ENCODE measurements at places on chromosomes 2 and 18.
A peak's percentile ranks its signal among the peaks of the same experiment; 100 is the strongest.

DNA sequence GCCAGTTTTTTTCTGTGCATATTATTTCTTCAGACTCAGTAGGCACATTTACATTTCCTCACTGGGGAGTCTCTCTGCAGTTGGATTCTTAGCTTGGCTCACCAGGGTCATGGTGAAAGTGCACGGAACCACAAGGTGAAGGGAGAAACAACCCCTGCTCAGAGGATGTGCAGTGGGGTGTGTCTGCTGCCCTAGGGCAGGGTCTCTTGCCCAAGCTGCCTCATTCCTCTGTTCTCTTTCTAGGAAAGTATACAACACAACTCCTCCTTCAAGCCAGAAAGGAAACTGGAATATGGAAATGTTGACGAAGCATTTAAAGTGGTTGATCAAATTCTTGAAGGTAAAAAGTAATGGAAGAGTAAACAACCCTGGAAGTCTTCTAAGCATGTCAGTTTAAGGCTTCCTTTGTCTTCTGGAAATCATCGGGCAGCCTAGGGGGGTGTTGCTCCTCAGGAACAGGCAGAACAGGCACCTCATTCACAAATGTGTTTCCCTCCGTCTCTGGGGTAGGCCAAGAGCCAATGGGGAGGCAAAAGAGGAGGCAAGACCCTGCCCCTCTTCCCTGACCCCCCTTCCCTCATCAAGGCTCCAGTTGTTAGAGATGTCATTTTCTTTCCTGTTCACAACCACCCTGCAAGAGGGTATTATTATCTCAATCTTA lies 41.4 kb downstream of the AOX1 start:
- DNase-seq = no peak

DNA sequence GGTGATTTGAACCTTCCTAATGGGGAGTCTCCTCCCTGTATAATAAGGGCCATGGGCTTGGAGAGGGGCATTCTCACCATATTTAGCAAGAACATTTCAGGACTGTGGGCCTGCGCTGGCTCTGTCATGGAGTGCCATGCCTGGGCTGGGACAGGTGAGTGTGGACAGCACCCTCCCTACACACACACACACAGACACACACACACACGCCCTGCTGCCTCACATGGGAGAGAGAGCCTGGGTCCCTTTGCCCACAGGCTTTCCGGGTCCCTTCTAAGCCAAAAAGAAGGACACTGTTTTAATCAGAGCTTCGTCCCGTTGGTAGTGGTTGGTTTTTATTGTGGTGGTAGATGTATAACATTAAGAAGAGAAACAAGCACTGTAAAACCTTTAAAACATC lies 31.4 kb upstream of the TMEM87B start:
- no peak for DNase-seq

GRCh38 chr2:122856696-122857095 lies 1101.2 kb downstream of the TSN start:
- no peak for DNase-seq

DNA sequence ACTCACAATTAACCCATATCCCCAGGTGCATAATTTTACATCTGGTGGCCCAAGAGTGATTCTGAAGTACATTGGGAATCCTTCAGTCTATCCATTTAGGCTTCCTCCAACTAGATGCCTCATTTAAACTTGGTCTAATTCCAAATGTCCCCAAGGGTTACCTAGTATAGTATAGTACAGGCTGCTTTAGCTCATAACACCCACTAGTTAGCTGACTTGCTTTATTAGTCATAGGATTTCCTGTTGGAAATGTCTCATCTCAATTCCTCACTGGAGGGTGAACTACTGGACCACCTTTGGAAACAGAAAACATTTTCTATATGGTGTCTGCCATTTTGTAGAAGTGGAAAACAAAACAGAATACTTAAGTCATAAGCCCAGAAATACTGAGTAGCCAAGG lies 202.5 kb upstream of the SESTD1 start:
- peak; percentile 2 for DNase-seq

- DNase-seq = no peak
Measured at GRCh38 chr2:130300258-130300969, 42.3 kb upstream of the IMP4 start.

- no peak for DNase-seq
Measured at GRCh38 chr2:70947556-70948184, 12.0 kb downstream of the ATP6V1B1 start.

DNA sequence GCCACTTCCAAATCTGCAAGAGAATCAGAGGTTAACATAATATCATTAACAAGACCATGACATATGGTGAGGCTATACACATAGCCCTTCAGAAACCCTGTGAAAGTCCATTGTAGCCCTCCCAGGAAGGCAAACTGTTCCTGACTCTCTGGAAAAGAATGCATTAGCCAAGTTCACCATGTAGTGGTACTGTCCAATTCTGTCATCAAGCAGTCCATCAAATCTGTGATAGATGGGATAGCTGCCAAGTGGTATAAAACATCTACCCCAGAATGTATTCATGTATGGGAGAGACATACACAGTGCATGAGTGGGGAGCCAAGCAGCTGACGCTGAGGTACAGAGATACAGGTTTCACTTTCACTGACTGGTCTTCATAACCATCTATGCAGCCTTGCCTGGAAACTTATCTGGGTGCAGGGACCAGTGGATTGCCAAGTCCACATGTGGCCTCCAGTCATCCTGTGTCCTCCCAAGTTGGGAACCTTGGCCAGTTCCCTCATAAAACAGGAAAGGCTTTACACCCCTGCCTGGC lies 281.1 kb downstream of the MBD2 start:
- DNase-seq = no peak

DNA sequence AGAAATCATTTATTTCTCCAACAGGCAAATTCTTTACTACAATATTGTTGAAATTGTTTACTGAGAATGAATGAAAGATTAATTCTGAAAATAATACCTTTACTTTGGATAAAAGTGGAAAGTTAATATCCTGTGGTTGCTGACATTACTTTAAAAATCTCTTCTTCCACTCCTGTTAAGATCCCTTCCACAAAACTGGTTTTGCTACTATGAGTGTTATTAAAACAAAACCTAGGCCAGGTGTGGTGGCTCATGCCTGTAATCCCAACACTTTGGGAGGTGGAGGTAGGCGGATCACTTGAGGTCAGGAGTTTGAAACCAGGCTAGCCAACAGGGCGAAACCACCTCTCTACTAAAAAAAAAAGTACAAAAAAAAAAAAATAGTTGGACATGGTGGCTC lies 123.9 kb upstream of the CCDC150 start:
- DNase-seq = no peak

GRCh38 chr18:56246916-56247315 lies 391.5 kb downstream of the TXNL1 start:
- DNase-seq = no peak

DNA sequence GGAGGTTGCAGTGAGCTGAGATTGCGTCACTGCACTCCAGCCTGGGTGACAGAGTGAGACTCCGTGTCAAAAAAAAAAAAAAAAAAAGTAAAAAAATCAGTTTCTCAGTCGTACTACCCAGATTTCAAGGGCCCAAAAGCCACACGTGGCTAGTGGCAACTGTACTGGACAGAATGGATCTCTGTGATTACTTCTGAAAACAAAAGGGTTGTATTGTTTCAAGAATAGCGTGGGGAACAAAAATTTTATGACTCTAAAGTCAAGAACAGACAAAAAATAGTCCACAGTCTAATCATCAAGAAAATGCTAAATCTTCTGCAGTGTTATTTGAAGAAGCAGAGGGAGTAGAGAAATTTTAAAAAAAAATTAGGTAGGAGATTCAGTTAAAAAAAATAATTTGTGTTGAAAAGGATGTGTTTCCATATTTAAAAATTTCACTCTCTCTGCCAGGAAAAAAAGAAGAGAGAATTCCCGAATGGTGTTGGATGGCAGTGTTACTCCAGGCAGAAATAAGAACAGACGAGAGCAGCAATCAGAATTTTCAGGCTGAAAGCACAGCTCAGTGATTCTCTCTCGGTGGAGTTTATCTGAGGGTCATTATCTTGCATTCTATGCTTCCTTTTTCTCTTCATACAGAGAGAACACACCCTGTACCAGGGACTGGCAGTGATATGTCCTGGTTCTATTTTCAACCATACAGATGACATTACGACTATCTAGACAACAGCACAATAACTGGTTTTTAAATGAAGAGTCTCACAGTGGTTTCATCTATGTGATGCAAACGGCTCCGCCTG lies 61.8 kb downstream of the CABYR start:
- no peak for DNase-seq

DNA sequence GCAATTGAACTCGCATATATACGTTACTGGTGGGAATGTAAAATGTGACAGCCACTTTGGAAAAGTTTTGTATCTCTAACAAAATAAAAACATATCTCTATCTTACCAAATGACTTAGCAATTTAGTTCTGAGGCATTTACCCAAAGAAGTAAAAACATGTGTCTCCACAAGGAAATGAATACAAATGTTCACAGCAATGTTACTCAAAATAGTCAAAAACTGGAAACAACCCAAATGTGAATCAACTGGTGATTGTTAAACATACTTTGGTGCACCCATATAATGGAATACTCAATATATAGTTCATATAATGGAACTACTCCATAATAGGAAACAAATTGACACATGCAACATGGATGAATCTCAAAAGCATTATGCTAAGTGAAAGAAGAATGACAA lies 70.4 kb upstream of the DNER start:
- no peak for DNase-seq

DNA sequence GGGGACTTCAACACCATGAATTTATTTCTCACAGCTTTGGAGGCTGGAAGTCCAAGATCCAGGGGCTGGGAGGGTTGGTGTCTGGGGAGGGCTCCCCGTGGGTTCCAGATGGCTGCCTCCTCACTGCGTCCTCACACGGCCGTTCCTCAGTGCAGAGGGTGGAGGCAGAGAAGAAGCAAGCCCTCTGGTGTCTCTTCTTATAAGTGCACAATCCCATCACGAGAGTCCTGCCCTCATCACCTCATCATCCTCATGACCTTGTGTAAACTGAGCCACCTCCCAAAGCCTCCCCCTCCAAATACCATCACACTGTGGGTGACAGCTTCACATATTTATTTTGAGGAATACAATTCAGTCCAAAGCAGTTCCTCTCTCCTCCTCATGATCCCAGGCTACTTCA lies 26.3 kb downstream of the TMEM163 start:
- no peak for DNase-seq

DNA sequence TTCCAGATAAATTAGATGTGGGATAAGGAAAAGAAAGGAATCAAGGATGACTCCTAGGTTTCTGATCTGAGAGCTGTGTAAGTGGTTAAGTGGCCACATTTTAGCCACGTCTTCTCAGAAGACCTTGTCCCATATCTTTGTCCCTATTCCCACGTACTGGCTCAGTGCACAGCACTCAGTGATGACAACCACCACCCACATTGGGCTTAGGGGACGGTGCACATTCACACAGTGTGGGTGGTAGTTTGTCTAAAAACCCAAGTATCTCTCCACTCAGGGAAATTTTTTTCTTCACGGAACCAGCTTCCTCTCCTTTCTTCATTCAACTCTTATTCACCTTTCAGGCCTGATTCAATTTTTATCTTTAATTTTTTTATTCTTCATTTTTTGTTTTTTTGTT lies 30.6 kb upstream of the GCC2 start:
- no peak for DNase-seq

DNA sequence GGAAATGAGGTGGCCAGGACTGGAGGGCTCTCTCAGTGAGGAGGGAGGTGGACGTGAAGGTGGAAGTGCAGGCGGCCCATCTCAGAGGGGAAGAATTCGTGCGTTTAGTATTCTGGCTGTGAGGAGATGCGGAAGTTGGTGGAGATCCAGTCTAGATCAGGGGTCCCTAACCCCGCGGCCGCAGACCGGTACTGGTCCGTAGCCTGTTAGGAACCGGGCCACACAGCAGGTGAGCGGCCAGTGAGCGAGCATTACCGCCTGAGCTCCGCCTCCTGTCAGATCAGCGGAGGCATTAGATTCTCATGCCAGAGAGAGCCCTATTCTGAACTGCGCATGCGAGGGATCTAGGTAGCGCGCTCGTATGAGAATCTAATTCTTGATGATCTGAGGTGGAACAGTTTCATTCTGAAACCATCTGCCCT lies 1.6 kb upstream of the FHOD3 start:
- no peak for DNase-seq

DNA sequence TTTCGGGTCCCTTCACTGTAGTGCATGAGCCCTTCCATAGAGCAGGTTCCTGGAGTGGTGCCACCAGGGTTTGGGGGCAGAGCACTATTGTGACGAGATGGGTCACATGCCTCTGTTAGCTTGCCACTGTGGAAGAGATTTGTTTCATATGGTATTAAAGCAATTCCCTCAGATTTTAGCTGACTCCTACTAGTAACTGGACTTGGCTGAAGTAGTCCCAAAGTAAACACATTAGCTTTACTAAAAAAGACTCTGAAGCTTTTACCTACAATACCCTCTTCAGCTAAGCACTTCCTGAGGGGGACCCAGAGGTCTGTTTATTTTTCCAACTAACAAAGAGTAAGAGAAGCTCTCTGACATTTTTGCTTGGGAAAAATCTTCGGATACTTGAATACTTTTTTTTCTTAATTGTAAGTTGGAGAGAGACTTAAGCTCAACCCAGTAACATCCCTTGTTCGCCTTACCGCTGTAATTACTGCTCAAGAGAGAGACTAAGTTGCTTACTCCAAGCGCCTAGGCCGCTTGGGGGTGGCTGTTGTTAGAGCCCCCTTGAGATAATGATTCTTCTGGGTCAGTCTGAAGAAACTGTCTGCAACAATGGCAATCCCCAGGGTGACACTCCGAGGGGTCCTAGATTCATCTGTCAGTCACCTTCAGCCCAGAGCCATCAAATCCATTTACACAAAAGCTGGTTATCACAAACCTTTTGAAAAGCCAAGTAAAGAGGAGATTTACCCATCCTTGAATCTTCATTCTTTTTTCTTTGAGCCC lies 177.4 kb downstream of the FIGN start:
- DNase-seq = peak; percentile 29

DNA sequence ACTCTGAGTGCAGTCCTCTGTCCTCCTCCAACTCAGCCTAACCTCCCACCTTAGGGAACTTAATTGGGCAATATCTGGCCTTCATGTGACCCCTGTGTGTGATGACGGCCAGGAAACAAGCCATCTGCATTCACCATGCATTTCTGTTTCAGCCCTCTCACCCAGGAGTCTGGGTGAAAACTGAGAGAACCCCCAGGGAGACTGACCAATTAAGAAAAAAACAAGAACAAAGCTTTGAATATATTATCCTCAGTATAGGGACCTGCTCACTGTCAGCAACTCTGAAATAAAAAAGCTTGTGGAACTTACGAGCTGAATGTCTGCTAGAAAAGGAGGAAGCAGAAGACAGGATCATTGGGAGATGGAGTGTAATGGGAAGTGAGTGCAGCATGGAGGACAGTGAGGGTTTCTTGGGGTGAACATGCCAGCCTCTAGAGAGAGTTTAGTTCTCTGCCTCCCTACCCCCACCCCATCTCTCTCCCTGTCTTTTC lies 9.5 kb downstream of the MAPRE2 start:
- DNase-seq = no peak

DNA sequence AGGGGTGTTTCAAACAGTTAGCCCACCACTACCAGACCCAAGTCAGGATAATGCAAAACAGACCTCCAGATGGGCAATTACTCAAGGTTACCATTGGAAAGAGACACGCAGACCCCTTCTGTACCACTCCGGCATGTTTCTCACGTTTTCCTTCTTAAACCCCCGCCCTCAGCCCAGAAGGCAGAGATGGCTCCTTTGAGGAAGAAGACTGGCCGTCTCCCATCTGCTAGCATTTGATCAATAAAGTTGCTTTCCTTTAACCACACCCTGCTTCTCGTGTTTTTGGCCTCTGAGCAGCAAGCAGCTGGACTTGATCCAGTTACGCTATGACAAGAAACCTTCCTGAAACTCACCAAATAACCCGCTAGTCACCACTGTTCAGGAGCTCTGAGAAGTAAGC lies 1012.4 kb upstream of the GYPC start:
- no peak for DNase-seq

All from NCI-H1436 (cell line).